Daoy (cell line): ENCODE measurements at places on chromosomes 2 and 18.
A peak's percentile ranks its signal among the peaks of the same experiment; 100 is the strongest.

- DNase-seq: peak; percentile 29
Observed at GRCh38 chr2:240435948-240436682, 652 bp downstream of the GPC1 start.

DNA sequence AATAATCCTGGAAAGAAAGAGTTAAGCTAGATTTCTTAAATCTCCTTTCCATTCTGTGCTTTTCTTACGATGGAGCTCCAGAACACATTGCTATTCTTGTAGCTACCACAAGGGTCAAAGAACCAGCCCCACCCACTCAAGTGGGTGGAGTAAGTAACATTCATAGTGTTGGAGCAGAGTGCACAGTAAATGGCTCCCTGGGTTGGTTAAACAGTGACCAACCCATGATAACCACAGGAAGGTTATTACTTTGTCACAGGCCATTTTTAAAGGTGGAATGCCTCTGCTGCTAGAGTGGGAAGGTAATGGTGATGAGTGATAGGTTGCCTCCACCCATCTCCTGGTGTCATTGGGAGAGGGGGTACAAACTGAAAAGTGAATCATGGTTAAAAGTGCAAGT is 13.9 kb downstream of the ARPC2 start:
- no peak for DNase-seq

GRCh38 chr2:185044323-185044874 is 446.1 kb downstream of the ZNF804A start:
- no peak for DNase-seq

DNA sequence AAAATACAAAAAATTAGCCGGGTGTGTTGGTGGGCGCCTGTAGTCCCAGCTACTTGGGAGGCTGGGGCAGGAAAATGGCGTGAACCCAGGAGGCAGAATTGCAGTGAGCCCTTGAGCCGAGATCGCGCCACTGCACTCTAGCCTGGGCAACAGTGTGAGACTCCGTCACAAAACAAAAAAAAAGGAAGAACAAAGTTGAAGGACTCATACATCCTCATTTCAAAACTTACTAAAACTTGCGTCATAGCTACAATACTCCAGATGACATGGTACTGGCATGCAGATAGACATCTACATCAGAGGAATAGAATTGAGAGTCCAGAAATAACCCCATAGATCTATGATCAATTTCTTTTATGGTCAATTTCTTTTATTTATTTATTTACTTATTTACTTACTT is 13.6 kb upstream of the CYP27C1 start:
- no peak for DNase-seq

GRCh38 chr2:38039121-38039910 is 36.6 kb downstream of the CYP1B1 start:
- peak; percentile 79 for DNase-seq

DNA sequence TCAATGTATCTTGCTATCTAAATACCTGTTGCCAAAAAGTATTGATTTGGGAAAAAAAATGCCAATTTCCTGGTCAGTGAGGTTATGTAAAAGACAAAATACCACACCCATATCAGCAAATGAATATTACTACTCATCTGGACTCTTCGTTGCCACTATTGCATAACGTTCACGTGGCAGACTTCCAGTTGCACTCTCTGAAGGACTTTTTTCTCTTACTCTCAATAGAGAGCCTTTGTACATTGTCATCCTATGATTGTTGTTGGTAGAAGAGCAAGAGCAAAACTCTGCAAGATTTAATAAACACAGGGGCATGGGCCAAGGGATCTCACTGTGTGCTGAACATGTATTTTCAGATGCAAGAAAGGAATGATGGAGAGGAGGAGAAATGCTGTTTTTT is 689.8 kb downstream of the MBD2 start:
- DNase-seq: no peak

GRCh38 chr2:109437325-109438090 is 176.3 kb downstream of the SEPTIN10 start:
- DNase-seq: no peak

DNA sequence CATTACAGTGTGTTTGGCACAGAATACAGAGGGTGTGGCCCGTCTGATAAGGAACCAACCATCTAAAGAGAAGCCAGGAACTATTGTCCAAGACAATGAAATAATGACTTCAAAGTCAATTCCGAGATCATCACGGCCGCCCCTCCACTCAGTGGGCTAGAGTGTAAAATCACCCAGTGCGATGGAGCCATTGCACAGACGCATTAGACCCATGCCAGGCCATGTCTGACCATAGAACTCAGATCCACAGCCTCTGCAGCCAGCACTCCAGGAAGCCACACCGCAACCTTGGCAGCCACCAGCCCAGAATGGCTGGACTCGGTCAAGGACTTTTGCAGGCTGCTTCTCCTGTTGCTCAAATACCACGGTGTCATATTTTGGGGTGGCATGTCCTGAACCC is 835.7 kb downstream of the DCDC2C start:
- no peak for DNase-seq

- DNase-seq: no peak
Observed at GRCh38 chr2:231218366-231218765, 19.9 kb downstream of the ARMC9 start.
